D341Med (cell line): ENCODE measurements at places on chromosomes 7 and 10.
A peak's percentile ranks its signal among the peaks of the same experiment; 100 is the strongest.

GRCh38 chr10:71650397-71650796 lies 69.2 kb downstream of the C10orf105 start:
- DNase-seq: no peak

- peak; percentile 91 for DNase-seq
Measured at GRCh38 chr7:90211391-90212148, at the start of gene STEAP2. STEAP2 (plus strand) TSS chr7:90211740; CDS start chr7:90225083, 13,343 bp downstream.

DNA sequence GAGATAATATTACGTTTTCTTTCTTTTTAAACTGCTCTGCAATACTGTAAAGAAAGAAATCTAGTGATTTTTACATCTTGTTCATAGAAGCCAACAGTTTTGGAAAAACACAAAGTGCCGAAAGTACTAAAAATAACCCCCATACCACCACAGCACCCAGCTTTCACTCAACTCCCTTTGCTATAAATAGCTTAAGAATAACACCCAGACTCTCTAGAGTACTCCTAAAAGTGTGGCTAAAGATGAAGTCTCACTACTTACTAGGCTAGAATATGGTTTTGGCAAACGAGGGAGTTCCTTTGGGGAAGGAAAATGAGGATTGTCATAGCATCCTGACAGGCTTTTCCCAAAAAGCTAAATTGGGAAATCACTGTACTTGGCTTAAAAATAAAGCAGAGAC lies 151.8 kb upstream of the ANK3 start:
- no peak for DNase-seq

DNA sequence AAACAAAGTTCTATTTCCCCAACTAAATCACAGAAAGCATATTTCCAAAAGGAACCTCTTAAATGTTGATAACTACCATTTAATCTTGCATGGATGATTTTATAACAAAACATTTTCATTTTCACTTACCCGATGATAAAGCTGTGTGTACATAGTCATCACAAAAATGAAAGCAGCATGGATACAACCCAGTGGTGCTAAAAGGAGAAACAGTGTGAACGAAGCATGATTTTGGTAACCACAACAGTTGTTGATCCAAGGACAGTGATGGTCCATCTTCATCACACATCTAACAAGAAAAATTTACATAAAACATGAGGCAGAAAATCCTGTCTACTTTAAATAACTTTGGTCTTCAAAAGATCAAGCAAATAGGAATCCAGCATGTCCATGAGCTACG lies 4.7 kb downstream of the ZDHHC6 start:
- no peak for DNase-seq

DNA sequence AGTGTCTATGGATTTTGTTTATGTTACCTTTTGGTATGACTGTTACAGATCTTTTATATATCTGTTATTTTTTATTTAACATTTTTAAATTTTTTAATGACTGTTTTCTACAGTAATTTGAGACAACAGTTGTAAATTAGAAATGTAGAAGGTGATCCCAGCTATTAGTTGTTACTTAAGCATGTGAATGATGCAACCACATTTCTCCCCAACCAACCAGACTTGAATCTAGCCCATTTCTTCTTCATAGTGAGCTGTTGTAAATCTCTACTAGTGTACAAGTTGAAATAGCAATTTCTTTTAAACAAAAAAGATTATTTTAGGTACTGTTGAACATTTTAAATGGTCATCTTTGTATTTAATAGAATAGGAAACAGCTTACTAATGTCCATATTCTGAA lies 18.0 kb downstream of the TMEM106B start:
- DNase-seq: no peak

DNA sequence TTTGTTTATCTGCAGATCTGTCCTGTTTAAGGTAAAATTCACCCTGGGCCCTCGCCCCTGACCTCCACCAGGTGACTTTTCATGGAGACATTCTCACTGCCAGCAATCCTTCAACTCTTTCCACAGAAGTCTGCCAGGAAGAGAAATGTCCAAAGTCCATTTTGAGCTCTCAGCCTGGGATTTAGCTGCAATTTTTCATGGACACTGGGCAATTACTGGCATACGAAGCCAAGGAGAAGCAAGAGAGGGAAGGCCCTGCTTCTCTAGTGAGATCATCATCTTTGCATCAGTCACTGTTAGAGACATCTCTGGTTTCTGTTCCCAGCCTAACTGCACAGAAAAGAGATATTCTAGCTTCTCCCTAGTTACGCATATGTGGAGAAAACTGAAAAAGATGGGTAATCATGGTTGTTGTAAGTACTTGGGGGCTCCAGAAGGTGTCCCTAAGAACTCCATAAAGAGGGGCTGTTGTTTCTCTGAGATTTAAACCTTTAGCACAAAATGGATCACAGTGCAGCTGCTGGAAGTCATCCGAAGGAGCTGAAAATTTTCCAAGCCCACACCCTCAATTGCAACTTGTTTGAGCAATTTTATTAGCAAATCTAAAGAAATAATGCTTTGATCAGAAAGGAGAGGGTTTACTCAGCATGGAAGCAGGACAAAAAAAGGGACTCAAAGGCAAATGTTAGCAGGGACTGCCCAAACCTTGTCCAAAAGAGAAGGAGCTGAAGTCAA lies 168.9 kb downstream of the SNX10 start:
- no peak for DNase-seq

DNA sequence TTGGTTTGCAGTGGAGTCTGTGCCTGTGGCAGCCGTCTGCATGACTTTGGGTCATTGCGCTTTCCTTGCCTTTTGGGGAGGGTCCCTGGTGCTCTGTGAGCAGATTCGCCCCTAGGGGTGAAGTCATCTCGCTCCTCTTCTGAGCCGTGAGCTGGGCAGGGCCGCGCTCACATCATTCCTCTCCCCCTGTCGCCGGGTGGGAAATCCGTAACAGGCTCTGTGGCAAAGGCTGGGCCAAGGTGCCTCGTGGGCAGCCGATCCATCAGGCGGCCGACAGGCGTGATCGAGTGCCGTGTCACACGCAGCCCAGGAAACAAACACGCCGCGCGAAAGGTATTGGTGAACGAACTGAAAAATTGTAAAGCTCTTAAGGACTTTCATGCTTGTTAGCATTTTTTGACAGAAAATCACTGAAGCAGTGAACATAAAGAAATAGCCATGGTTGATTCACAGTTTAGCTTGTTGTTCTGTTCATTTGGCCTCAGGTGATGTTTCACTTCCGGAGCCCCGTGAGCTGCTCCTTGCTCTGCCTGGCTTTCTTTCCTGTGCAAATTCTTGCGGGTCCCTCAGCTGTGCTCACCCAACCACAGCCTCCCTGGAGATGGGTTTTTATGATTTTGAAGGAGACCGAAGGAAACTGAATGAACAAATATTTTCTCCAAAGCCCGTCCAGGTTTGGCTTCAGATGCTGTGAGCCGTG lies 122.1 kb downstream of the NKX6-2 start:
- no peak for DNase-seq

GRCh38 chr7:103824251-103824650 lies 165.2 kb downstream of the RELN start:
- DNase-seq: no peak

- DNase-seq: no peak
Measured at GRCh38 chr10:25743832-25744231, 190.2 kb upstream of the MYO3A start.

GRCh38 chr10:47340608-47341170 lies 7.5 kb upstream of the RBP3 start:
- peak; percentile 87 for DNase-seq

DNA sequence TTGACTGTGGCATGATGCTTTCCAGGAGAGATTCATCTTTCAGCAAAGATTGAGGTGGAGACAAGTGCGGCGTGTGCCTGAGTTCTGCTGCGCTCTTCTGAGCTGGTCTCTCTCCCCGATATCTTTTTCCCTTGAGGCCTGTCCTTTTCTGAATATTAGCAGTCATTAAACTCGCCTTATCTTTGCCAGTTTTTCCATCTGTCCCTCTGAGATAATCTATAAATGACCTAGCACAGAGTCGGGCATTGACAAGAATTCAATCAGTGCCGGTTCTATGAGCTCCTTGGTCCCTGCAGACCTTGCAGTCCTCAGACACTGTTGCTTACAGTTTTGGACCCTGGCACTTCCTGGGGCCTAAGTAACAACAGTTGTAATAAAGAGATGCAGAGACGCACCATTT lies 89.7 kb upstream of the IKZF1 start:
- no peak for DNase-seq

DNA sequence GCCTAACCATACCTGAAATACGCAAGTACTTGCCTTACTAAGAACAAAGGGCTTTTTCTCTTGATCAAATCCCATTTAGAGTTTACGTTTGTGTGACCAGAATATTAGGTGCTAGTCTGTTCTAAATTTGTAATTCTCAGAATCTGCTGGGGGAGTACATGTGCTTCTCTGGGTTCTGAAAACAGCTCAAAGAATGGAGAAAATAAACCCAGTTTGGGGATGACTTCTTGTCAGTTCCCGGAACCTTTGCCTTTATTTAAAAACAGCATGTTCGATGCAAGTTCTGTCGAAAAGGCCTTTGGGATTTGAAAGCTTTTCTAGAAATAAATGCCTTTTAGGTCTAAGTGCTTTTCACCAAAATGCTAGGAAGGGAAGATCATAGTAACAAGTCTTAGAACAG lies 147.0 kb downstream of the ARID5B start:
- no peak for DNase-seq

- no peak for DNase-seq
Measured at GRCh38 chr10:78254013-78254412, 220.3 kb downstream of the RPS24 start.

- DNase-seq: no peak
Measured at GRCh38 chr10:8238986-8239385, 184.5 kb downstream of the GATA3 start.

DNA sequence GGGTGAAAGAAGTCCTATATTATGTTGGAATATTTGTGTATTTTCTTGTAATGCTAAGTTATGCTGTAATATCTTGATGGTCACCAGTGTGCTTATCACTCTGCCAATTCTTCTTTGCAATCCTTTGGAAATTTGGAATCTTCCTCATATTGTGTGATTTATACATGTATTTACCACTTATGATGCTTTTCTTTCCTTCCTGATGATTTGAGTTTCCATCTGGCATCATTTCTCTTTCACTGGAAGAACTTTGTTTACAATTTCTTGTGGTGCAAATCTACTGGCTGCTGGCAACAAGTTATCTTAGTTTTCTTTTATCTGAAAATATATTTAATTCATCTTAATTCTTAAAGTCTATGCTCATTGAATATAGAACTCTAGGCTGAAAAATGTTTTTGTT lies 29.2 kb downstream of the CFAP69 start:
- DNase-seq: no peak

DNA sequence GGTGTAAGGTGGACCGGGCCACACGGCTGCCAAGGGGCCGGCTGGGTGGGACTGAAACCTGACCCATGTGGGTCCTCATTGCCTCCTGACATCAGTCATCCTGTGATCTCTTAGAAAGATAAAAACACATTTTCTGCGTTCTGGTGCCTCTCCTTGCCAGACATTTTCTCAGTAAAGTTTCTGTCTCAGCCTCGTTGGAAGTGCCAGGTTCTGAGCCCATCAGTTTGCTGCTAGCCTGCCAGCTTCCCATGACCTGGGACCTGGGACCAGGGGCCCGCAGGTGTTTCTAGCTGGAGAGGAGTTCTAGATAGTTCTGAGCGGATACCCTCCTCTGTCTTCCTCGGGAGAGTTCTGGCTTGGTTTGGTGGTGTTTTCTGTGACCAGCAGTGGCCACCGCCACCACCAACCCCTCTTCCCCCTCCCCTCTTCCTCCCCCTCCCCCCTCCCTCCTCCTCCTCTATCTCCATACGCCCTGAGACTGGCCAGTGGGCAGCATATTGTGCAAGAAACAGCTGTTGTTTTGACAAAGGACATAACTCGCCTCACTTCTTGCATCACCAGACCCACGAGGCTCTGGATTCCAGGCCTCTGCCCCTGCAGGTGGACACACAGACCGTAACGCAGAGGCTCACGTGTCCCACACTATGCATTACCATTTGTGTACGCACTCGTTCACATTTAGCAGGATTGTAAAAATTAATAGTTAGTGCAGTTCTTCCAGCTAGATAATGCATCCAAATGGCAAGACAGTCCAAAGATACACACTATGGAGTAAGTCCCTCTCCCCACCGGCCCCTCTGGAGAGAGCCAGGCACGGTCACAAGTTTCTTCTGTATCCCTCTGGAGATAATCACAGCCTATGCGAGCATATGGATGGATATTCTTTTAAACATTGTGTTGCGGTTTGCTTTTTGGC lies 94.6 kb downstream of the CUX1 start:
- no peak for DNase-seq
